ENCODE measurements at places on chromosomes 4 and X.

DNA sequence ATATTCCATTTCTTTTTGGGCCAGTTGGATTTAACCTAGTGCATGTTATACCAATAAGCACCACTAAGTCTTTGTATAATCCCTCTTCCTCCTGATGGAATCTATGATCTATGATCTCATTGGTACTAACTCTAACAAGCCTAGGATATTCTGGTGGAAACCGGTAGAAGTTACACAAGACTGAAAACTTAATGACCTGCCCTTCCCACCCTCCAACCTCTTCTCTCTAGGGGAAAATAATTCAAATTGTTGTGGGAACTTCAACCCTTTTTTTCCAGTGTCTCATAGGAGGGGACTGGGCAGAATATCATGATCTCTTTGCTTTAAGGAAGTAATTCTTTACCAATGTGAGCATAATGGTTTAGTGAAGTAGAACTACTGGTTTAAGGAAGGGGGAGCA is 289.5 kb upstream of the BOD1L1 start:
- DNase-seq, result no peak

- DNase-seq, result no peak
Observed at GRCh38 chrX:47179221-47179927, 14.3 kb upstream of the UBA1 start.

GRCh38 chr4:168453146-168453545 is 27.1 kb downstream of the DDX60L start:
- peak; percentile 62 for DNase-seq

DNA sequence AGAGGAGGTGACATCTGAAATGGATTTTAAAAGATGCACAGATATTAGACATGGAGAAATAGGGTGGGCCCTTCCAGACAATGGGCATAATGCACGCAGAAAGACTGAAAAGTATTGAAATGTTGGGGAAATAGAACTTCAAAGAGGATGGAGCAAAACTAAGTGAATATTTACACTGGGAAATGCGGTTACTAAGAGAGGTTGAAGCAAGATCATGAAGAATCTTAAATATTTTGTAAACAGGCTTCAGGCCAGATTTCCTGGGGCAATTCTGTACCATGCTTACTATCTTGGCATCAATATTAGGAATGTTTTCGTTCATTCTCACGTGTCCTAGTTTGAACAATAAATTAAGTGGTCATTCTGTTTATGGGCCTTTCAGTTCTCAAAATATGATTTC is 216.3 kb downstream of the ADAMTS3 start:
- no peak for DNase-seq

GRCh38 chr4:10095296-10095991 is 21.2 kb downstream of the WDR1 start:
- DNase-seq, result no peak

GRCh38 chr4:30714408-30715031 is 5.6 kb upstream of the PCDH7 start:
- peak; percentile 38 for DNase-seq

DNA sequence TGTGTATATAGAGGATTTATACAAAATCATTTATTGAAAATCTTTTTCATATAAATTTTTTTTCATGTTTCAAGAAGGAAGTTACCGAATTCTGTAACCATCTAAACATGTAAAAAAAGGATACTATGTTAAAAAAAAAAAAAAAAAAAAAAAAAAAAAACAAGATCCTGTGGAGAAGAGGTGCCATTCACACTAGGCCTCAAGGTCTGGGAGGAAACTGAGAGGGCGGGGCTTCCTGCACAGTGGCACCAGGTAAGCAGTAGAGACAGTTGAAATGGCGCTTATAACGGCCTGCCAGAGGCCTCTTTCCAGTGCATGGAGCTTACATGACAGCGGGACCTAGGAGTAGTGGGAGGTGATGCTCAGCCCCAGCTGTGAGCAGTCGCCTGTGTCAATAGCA is 17.5 kb downstream of the TRAPPC2 start:
- no peak for DNase-seq

- no peak for DNase-seq
Observed at GRCh38 chr4:138697851-138698250, 317.7 kb upstream of the NOCT start.

DNA sequence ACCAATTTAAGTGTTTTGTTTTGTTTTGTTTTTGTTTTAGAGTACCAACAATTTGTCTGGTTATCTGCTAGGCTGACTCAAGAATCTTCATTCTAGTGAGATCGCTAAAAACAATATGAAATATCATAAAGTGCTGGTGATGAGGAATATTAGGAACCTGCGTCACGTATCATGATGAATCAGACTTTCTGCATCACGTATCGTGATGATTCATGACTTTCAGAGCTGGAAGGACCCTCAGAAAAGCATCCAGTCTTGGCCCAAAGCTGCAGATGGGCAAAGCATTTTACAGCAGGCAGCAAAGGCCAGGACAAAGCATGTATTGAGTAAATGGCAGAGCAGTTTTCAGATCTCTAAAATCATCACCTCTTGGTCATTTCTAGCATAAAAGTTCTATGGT is 278.0 kb upstream of the BOD1L1 start:
- no peak for DNase-seq

- DNase-seq, result no peak
Observed at GRCh38 chr4:37476256-37476655, 209.9 kb downstream of the RELL1 start.

DNA sequence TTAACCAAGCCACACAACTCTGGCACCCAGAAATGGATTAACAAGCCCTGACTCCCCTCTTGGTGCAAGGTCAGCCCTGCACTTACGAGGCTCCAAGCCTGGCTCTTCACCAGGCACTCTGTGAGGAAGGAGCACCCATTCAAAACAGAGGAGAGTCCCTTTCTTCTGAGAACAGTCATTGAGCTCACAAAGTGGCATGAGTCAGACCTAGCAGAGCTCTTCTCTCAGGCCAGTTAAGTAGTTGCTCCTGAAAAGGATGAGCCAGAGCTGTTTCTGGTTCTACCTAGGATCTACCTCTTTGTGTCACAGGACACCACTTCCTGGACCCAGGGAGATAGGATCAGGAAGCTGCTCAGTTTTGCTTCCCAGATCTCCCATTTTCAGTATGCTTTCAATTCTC is 48.2 kb downstream of the EVC2 start:
- DNase-seq, result no peak

- peak; percentile 78 for DNase-seq
Observed at GRCh38 chr4:139791681-139792080, 126.1 kb downstream of the MGST2 start.

GRCh38 chrX:13260598-13260997 is 59.3 kb downstream of the ATXN3L start:
- no peak for DNase-seq

DNA sequence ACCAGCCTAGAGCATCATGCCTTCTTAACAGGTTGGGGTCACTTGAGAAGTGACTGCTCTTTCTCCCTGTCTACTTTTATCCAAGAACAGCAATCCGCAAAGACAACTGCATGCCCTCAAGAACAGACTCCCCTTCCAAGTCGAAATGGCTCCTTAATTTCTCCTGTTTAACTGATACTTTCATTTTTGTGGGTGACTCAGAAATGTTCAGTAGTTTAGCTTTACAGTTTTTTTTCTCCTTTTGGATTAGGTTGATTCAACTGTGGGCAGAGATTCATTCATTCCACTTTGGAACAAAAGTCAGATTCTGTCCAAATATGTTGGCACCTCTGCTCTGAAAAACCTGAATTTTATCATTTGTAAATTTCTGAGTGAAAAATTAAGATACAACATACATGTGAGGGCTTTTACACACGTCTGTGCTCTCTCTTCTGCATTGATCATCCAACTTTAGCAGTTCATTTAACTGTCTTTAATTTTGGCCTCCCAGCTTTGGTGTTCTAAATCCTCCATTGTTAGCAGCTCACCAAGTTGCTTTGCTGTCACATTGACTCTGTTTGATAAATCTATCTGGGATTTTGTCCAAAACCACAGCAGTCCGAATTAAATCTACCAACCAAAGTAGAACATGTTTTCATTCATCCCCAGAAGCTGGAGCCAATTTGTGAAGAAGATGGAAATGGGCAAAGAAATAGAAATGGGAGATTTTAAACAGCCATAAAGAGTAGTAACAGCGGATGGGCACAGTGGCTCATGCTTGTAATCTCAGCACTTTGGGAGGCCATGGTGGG is 50.0 kb downstream of the HOPX start:
- no peak for DNase-seq

GRCh38 chr4:74092957-74093356 is 6.0 kb downstream of the CXCL2 start:
- no peak for DNase-seq

GRCh38 chrX:41085878-41086626 is 807 bp downstream of the USP9X start:
- peak; percentile 23 for DNase-seq

DNA sequence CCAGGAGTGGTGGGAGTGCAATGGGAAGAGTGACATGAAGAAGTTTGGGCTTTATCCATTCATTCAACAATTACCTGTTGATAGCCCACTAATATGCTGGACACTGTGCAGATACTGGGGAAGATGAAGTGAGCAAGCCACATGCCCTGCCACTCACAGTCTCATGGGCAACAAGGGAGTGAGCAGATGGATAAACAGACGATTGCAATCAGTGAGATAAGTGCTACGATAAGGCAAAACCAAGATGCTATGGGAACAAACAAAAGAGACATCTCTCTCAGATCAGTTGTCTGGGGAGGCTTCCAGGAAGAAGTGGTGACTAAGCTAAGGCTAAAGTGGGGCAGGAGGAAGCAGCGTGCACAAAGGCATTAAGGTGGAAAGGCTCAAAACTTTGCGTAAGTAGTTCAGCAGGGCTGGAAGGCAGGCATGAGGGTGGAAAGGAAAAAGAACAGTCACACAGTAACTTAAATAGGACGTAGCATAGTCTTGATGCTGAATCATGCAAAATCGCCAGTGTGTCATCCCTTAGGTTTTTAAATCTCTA is 31.7 kb downstream of the GAB3 start:
- DNase-seq, result no peak

GRCh38 chr4:14700544-14700943 is 301.7 kb upstream of the CPEB2 start:
- DNase-seq, result peak; percentile 39

GRCh38 chr4:170674176-170674575 is 584.4 kb upstream of the AADAT start:
- no peak for DNase-seq

DNA sequence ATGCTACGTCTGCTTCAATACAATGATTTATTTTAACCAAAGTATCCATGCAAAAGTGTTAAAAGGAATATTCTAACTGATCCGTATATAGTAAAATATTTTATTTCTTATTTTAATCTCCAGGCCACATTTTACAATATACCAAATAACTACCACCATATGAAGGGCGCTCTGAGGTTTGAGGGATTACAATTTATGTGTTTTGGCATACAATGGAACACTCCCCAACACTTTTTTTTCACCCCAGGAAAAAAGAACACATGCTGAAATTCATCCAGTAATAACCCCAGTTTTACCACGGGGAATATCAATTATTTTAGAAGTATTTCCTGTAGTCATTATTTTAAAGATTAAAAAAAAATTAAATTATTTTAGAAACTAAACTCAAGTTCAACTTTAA is 65.4 kb downstream of the APBB2 start:
- DNase-seq, result no peak

DNA sequence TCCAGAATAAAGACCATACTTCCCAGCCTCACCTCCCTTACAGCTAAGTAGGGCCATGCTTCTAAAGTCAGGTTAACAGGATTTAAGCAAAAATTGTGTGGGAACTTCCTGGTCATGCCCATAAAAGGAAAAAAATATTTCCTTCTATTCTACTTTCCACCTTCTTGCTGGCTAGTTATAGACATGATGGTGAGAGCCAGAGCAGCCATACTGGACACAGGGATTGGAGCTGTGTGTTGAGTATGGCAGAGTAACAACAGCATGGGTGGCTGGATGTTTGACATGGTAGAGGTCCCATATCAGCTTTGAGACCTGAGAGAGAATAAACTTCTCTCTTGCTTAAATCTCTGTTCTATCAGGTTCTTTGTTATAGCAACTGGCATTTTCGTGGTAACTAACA is 15.1 kb upstream of the CBR4 start:
- DNase-seq, result no peak

DNA sequence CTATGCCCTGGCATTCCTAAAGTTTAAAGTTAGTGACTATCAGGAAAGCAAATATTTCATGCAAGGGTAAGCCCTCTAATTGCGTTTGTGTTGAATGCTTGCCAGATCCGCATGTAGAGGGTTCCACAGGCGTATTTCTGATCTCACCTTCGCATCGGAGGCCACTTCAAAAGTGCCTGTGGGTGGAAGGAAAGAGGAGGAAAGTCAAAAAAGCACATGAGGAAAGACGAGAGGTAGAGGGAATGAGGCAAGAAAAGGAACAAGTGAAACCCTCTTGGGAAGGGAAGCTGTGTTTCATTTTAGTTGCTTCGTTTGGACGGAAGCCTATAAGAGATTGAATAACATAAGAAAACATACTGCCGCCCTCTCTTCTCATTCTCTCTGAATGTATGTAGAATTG is 628.8 kb downstream of the SPRY1 start:
- DNase-seq, result peak; percentile 10

- DNase-seq, result no peak
Observed at GRCh38 chr4:8221476-8221875, 22.4 kb downstream of the SH3TC1 start.

- no peak for DNase-seq
Observed at GRCh38 chr4:16607241-16608066, 291.0 kb downstream of the LDB2 start.

GRCh38 chr4:168632301-168632725 is 135.5 kb downstream of the PALLD start:
- no peak for DNase-seq

- DNase-seq, result no peak
Observed at GRCh38 chrX:75151827-75152592, 4.1 kb downstream of the ABCB7 start.

GRCh38 chr4:150130933-150131332 is 52.7 kb downstream of the DCLK2 start:
- no peak for DNase-seq

- DNase-seq, result no peak
Observed at GRCh38 chr4:70948665-70949260, 44.7 kb upstream of the DCK start.

GRCh38 chr4:47519239-47519883 is 34.3 kb downstream of the ATP10D start:
- no peak for DNase-seq

DNA sequence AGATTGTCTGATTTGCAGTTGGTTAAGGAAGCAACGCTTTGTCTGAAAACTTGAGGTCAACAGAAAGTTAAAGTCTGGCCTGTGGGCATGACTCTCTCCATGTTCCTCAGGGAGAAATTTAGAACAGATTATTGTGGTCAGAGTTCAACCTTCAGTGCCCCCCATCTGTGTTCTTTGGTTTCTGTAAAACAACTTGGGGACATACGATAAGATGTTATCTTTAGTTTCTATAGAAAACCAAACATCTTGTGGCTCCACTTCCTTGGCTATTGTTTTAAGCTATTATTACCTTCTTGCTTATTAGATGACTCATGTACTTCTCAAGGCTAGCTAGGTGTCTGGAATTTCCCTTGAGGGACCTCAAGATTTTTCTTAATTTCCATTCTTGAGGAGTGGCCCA is 507.7 kb downstream of the PDHA2 start:
- no peak for DNase-seq

DNA sequence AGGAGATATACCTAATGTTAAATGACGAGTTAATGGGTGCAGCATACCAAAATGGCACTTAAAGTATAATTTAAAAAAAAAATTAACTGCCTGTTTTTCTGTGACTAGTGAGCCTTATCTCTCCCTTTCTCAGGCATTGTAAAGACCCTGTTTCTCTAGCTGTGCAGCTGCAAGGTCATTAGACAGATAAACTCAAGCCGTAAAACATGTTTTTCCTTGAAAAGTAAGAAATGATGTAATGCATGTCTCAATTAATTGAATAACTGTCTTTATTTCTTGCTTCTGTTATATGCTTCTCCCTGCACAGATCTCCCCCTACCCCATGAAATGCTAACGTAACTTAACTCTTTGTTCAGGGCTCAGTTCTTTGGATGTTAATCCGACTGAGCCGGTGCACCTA is 10.5 kb downstream of the TBC1D19 start:
- DNase-seq, result no peak
